ENCODE measurements at places on chromosomes 13 and 19. TPM values are rescaled to one million over a fixed set of nuclear protein-coding genes. Genes with fewer than 3 reads are reported as not detected.

Gene ADAT3
- total RNA-seq: 10.3 TPM

Gene SIGLEC12
- not detected for total RNA-seq

Gene SULT2A1
- total RNA-seq: not detected

Gene PRR22
- 5.6 TPM for total RNA-seq

Gene CEACAM7
- total RNA-seq: not detected

Gene KIR2DL4
- not detected for total RNA-seq

Gene TRAPPC5
- total RNA-seq: 317 TPM

DNA sequence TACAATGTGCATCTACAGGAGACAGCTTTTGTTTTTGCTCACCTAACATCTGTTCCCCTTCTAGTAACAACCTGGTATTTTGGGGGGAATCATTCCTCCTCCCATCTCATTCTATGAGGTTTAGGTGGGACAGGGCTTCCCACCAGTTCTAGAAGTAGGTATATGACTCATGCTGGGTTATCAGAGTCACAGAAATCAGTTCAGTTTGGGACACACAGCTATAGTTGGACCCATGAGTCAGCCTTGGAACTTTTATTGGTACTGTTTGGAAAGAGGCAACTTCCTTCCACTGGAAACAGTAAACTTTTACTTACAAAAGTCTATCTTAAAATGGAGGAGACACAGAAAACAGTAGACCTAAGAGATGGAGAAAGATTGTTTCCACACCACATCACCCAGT, 185.5 kb downstream of the DNAJC3 start:
- no peak for DNase-seq

DNA sequence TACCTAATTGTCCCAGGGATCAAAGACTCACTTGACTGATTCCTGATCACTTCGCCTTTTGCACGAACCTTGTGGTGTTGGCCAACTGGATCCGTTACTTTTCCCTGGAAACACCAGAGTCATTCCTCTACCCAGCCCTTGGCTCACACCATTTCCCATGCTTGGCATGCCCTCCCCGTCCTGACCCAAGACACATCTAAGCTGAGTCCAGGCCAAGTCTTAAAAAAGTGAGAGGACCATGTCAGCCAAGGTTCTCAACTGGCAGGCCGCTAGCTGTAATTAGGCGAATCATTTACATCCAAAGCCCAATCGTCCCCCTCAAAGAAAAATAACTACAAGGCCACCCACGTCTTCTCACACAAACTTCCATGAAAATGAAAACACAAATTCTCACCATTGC, 11.5 kb downstream of the PLAUR start:
- no peak for DNase-seq

DNA sequence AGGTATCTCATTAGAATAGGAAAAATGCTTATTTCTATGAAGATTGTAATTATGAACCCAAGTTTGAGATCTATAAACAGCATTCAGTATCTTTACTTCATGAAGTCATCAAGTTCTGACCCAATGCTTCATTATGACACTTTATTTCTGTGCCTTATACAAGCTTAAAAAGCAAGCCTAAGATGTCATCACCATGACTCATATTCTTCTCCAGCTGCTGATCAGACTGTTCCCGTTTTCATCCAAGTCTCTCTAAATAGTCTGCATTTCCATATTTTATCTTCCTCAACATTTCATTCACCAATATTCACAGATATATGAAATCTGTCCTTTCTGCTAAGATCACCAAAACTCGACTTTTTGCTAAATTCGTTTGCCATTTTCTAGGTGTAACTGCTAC, 1247.2 kb upstream of the PRR20A start:
- DNase-seq: no peak

DNA sequence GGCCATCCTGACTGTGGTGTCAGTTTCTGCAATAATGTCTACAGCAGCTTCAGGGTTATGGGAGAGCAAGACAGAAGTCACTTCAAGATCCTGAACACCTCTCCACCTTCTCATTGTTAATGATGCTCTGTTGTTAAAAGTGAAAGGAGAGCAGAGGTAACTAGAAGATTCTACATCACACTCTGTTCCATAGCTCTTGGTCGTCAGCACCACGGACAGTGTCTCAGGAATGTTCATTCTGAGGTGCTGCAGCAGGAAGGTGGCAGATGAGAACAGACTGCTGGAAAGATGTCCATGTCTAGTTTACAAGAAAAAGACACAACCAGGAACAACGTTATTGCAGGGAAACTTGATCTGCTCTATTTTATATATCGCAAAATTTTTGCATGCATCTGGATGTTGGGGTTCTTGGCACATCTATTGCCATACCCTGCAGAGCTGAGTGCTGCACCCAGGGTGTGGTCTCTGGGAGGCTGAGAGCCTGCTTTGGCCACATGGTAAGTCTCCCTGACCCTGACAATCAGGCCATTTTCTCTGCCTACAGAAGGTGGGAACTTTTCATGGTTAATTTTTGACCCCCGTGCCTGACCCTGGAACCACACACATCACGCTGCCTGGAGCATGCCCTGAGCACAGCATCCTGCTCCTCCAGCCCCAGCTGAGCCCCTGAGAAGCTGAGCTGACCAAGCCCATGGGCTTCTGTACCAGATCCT, 12.7 kb downstream of the CEACAM21 start:
- peak; percentile 50 for DNase-seq

- no peak for DNase-seq
Measured at GRCh38 chr13:99415851-99416331, 85.4 kb upstream of the TM9SF2 start.

- DNase-seq: no peak
Measured at GRCh38 chr13:33193428-33193974, 92.1 kb downstream of the STARD13 start.

DNA sequence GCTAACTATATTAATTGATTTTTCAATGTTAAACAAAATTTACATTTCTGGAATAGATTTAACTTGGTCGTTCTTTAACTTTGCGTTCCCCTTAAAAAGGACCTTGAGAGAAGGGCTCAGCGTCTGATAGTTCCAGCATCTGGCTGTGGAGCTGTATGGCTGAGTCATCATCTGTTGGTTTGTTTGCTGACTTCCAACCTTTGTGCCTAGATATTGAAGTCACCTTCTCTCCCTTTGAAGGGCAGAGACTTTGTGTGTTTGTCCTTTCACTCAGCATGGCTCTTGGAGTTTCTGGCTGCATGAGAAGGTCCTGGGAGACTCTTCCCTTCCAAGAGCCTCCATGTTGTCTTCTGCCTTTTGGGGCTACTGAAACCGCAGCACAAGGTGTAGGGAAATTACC, 16.6 kb upstream of the IRS2 start:
- no peak for DNase-seq

DNA sequence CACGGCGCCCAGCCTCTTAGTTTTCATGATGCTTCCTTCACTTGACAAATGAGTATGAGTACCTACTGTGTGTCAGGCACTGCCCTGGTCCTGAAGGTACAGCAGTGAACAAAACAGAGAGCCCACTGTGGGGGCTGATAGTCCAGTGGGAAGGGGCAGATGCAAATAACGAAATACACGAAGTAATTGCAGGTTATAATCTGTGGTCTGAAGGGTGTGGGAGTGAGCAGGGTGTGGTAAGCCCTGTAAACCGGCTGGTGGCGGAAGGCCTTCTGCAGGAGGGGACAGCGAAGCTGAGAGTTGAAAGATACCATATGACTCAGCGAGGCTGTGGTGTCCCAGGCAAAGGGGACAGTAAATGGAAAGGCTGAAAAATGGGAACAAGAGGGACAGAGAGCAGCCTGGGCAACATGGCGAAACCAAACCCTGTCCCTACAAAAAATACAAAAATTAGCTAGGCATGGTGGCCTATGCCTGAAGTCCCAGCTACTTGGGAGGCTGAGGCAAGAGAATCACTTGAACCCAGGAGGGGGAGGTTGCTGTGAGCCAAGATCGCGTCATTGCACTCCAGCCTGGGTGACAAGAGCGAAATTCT, 60.5 kb downstream of the MAP4K1 start:
- peak; percentile 27 for DNase-seq

DNA sequence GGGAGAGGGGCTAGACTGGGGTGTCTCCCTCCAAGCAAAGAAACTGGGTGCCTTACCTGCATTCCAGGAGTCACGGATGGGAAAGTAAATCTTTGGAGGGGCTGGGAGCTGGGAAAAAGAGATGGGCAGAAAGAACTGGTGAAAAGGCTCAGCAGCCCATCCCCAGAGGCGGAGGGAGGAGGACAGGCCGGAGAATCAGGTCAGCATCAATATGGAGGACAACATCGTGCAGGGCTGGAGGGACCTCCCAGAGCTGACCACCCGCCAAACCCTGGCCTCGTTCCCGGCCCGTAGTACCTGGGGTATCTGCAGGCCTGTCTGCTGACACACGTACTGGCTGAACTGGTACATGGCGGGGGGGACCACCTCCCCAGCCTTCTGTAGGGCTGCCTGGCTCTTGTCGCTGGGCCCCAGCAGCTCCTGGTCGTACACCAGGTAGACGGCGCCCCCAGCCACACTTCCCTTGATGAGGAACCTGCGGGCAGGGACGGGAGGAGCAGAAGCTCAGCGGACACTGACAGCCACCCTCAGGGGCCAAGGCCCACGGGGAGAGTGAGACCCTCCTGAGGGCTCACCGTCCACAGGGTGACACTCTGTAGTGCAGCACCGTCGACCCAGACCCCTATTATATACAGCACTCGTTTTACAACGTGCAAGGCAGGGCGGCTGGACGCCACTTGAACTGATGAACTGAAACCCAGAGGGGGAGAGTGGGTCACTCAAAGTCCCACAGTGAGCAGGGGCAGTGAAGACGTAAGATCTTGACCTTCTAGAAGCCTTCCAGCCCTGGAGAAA, 830 bp downstream of the MICOS13 start:
- DNase-seq: no peak

GRCh38 chr13:111187960-111188541, 72.9 kb downstream of the ARHGEF7 start:
- peak; percentile 58 for DNase-seq

GRCh38 chr13:36887758-36888521, 32.1 kb downstream of the SMAD9 start:
- DNase-seq: no peak

GRCh38 chr19:3201911-3202310, 16.2 kb downstream of the NCLN start:
- DNase-seq: no peak

GRCh38 chr13:44336934-44337333, 36.7 kb upstream of the SERP2 start:
- peak; percentile 52 for DNase-seq

GRCh38 chr19:1304197-1304924, 18.7 kb downstream of the EFNA2 start:
- no peak for DNase-seq

DNA sequence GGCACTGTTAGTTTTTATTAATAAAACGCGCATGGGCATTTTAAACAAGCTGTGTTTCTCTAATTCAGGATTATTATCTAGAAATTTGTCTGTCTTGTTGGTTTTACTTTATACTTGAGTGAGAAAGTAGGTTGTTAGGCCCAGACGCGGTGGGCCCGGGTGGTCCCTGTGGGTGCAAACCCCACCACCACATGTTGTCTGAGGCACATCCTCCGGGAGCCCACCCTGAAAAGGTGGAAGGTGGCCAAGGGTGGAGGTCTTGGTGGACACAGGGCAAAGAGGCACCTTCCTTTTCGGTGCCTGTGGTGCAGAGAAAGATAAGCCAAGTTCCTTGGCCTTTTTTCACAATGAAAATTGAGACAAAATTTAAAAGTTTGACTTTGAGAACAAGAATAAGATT, 16.6 kb downstream of the ATP4B start:
- DNase-seq: no peak

DNA sequence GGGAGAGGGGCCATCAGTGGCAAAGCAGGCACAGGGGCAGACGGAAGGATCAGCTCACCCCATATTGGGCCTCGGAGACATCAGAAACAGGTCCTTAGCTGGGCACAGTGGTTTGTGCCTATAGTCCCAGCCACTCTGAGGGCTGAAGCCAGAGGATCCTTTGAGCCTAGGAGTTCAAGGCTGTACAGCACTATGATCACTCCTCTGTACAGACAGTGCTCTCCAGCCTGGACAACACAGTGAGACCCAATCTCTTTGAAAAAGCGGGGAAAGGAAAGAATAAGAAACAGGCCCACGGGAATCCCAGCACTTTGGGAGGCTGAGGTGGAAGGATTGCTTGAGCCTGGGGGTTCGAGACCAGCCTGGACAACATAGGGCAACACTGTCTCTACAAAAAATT, 6.0 kb downstream of the SERTAD1 start:
- DNase-seq: no peak

DNA sequence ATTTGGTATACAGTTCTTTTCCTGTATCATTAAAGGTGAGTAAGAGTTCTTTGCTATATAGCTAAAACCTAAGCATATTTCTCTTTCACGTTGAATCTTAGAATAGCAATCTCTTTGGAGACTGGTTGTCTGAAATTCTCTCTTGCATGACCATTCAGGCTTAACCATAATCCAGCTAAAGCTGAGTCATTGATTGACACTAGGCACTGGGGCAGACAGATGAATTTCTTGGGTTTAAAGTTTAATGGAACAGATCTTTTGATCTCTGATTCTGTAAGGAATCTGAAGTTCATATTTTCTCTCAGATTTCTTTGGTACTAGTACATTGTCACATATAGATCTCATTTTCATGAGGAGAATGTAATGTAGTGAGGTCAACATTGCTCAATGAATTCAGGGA, 397.3 kb upstream of the MIR17HG start:
- peak; percentile 70 for DNase-seq

DNA sequence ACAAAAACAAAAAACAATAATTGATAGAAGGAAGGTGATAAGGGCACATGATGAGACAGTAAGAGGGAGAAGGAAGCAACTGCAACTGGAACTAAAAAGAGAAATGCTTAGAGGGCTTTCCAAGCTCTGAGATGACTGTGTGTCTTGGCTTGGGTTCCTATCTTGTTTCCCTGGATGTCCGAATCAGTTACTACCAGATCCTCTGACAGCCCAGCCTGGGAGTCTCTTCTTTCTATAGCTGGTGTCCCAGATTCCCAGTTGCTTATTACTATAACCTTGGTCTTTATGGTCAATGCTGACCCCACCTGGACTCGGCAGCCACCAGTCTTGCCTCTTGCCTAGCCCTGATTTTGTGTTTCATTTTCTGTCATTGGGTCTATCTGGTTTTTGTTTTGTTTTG, 116.4 kb downstream of the RFC3 start:
- no peak for DNase-seq

- no peak for DNase-seq
Measured at GRCh38 chr13:28955264-28955966, 135.3 kb downstream of the MTUS2 start.

DNA sequence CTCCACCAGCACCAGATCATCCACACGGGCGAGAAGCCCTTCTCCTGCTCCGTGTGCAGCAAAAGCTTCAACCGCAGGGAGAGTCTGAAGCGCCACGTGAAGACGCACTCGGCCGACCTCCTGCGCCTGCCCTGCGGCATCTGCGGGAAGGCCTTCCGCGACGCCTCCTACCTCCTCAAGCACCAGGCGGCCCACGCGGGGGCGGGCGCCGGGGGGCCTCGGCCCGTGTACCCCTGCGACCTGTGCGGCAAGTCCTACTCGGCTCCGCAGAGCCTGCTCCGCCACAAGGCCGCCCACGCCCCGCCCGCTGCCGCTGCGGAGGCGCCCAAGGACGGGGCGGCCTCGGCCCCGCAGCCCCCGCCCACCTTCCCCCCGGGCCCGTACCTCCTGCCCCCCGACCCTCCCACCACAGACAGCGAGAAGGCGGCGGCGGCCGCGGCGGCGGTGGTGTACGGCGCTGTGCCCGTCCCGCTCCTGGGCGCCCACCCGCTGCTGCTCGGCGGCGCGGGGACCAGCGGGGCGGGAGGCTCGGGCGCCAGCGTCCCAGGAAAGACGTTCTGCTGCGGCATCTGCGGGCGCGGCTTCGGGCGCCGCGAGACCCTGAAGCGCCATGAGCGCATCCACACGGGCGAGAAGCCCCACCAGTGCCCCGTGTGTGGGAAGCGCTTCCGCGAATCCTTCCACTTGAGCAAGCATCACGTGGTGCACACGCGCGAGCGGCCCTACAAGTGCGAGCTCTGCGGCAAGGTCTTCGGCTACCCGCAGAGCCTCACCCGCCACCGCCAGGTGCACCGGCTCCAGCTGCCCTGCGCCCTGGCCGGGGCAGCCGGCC, 9.4 kb downstream of the ZNF784 start:
- DNase-seq: no peak

All from PC-3 (cell line).